ENCODE measurements at places on chromosomes 16 and 17. TPM values are rescaled to one million over a fixed set of nuclear protein-coding genes. Genes with fewer than 3 reads are reported as not detected.

GRCh38 chr16:49352892-49353291 is 20.7 kb upstream of the C16orf78 start:
- H3K4me1 ChIP-seq: peaks cover 3% of the 10 kb centered on the region
- no peak overlapping the region for H3K27ac ChIP-seq
- H3K4me3 ChIP-seq: no peak overlapping the region
- no peak for DNase-seq

GRCh38 chr17:48878920-48879898 is 13.4 kb upstream of the ATP5MC1 start:
- peak; percentile 55 for DNase-seq
- H3K4me1 ChIP-seq: no peaks in the 10 kb centered on the region
- no peaks in the 10 kb centered on the region for H3K36me3 ChIP-seq
- H3K4me3 ChIP-seq: no peak overlapping the region
- H3K27me3 ChIP-seq: no peaks in the 10 kb centered on the region

DNA sequence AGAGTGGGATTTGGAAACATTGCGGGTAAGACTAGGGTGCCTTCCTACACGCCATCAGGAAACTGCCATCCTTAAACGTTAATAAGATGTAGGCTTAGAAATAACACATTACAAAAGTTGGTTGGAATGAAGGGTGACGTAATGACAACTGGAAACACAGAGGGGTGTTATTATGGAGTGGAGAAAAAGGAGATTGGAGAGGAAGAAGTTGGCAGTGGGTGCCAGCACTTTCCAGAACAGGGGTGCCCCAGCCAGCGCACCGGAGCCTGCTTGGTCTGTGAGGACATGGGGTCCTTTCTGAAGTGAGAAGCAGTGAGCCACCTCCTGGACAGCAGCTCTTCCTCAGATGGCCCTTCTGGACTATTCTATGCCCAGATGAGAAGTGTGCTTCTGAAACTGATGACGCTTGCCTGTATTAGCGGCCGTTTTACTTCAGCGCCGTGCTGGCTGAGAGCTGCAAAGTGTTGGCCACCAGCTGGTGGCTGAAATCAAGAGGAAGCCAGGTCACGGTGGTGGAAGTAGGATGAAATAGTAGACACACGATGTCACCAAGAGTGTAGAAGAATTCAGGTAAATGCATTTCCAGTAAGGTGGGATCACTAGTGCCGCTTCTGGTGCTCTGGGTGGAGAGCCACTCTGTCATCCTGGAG is 244.8 kb downstream of the NTN1 start:
- no peak for DNase-seq
- peaks cover 11% of the 10 kb centered on the region for H3K4me1 ChIP-seq
- H3K36me3 ChIP-seq: peaks cover 5% of the 10 kb centered on the region
- H3K27ac ChIP-seq: no peak overlapping the region
- H3K27me3 ChIP-seq: no peaks in the 10 kb centered on the region

GRCh38 chr17:72063262-72063661 is 57.6 kb upstream of the SOX9 start:
- no peak for DNase-seq
- H3K27me3 ChIP-seq: no peaks in the 10 kb centered on the region
- no peak overlapping the region for H3K27ac ChIP-seq
- no peaks in the 10 kb centered on the region for H3K4me1 ChIP-seq
- no peaks in the 10 kb centered on the region for H3K36me3 ChIP-seq

GRCh38 chr17:59038734-59039133 is 67.9 kb downstream of the TRIM37 start:
- no peak for DNase-seq
- no peak overlapping the region for H3K4me3 ChIP-seq
- no peaks in the 10 kb centered on the region for H3K27me3 ChIP-seq
- peaks cover 16% of the 10 kb centered on the region for H3K36me3 ChIP-seq
- H3K4me1 ChIP-seq: no peaks in the 10 kb centered on the region

DNA sequence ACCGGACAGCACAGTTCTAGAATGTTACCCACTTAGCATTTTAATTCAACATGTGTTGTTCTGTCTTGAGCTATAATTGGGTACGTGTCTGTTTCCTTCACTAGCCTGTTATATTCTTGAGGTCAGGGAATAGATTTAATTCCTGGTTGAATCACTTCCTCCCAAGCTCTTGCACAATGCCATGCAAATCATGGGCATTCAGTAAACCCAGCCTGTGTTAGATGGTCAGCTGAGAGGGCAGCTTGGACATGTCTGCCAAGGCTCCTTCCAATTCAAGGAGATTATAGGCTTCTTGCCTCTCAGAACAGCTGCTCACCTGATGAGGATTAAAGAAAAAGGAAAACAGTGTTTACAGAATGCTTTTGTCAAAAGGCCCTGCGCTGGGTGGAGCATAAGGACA is 12.6 kb downstream of the C1QTNF1 start:
- no peaks in the 10 kb centered on the region for H3K4me1 ChIP-seq
- H3K27ac ChIP-seq: no peak overlapping the region
- H3K4me3 ChIP-seq: no peak overlapping the region

DNA sequence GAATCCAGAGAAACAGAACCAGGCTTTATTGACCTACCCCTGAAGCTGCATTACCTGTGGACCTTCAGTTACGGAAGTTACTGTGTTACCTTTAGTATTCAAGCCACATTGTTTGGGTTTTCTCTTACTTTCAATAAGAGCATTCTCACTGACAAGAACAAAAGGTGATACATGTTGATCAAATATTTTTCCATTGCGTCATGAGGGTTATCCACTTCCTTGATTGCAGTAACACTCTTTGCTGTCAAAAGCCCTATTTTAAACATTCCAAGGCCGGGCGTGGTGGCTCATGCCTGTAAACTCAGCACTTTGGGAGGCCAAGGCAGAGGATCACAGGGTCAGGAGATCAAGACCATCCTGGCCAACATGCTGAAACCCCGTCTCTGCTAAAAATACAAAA is 28.6 kb upstream of the PAFAH1B1 start:
- peak; percentile 23 for DNase-seq
- no peaks in the 10 kb centered on the region for H3K27me3 ChIP-seq
- no peak overlapping the region for H3K4me3 ChIP-seq
- H3K27ac ChIP-seq: no peak overlapping the region

DNA sequence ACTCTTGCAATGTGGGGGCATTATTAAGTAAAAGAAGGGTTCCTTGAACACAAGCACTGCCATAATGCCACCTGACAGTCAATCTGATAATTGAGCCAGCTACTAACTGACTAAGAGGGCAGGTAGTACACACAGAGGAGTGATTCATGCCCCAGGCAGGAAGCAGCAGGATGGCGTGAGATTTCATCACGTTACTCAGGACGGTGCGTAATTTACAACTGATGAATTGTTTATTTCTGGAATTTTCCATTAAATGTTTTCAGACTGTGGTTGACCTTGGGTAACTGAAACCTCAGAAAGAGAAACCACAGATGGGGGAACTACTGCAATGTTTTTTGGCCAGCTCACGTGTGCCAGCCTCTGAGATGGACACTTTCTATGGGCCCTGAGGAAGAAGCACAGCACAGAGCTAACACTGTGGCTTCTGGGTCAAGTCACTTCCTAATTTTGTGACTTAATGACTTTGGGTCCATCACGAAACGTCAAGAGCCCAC is 46.7 kb downstream of the C17orf67 start:
- no peak overlapping the region for H3K4me3 ChIP-seq
- H3K36me3 ChIP-seq: no peaks in the 10 kb centered on the region
- no peaks in the 10 kb centered on the region for H3K4me1 ChIP-seq
- DNase-seq: peak; percentile 21
- H3K27me3 ChIP-seq: peaks cover 6% of the 10 kb centered on the region
- H3K27ac ChIP-seq: no peak overlapping the region

GRCh38 chr16:69707920-69708683 is 18.3 kb downstream of the NQO1 start:
- H3K36me3 ChIP-seq: peaks cover 13% of the 10 kb centered on the region
- H3K4me3 ChIP-seq: no peak overlapping the region
- DNase-seq: no peak
- no peaks in the 10 kb centered on the region for H3K27me3 ChIP-seq
- H3K4me1 ChIP-seq: no peaks in the 10 kb centered on the region

DNA sequence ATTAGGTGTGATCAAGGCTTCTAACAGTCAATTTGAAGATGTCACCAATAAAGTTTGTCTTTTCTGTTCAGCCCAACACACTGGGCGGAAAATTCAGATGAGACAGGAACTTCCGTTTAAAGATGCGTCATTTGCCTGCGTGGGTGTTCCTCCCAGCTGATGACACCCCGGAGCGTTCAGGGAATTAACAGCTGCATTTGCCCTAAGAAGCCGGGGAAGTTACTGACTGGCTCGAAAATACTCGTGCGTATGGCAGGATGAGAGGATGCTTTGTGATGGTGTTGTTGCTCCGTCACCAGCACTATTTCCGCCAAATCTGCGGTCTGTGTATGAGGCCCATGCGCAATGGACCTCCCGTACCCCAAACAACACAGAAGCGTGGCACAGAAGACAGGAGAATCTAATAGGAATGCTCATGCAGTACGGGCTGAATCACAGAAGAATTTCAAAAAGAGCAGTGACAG is 11.9 kb upstream of the PVALEF start:
- H3K4me3 ChIP-seq: no peak overlapping the region
- DNase-seq: no peak
- no peaks in the 10 kb centered on the region for H3K27me3 ChIP-seq
- no peaks in the 10 kb centered on the region for H3K4me1 ChIP-seq
- no peak overlapping the region for H3K27ac ChIP-seq

DNA sequence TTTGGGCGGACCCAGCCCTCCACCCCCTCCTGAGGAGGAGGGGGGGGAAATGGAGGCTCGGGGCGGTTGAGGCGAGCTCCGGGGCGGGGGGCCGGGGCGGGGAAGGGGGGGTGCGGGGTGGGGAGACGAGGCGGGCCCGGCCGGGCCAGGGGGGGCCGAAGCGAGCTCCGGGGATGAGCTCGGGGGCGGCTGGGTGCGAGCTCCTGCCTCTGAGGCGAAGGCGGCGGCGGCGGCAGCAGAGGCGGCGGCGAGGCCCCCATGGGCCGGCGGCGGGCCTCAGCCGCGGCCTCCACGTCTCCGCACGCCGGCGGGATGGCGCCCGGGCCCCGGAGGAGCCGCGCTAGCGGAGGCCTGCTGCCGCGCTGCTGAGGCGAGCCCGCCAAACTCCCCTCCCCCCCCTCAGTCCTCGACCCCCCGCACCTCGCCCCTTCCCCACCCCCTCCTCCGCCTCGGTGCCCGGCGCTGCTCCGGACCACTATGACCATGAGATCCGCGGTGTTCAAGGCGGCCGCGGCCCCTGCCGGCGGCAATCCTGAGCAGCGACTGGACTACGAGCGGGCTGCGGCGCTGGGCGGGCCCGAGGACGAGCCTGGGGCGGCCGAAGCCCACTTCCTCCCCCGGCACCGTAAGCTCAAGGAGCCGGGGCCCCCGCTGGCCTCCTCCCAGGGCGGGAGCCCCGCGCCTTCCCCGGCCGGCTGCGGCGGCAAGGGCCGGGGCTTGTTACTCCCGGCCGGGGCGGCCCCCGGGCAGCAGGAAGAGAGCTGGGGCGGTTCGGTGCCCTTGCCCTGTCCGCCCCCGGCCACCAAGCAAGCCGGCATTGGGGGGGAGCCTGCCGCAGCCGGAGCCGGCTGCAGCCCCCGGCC is 596 bp downstream of the MSL1 start:
- DNase-seq: peak; percentile 52
- H3K4me1 ChIP-seq: peaks cover 27% of the 10 kb centered on the region
- H3K27me3 ChIP-seq: no peaks in the 10 kb centered on the region
- H3K36me3 ChIP-seq: peaks cover 16% of the 10 kb centered on the region

DNA sequence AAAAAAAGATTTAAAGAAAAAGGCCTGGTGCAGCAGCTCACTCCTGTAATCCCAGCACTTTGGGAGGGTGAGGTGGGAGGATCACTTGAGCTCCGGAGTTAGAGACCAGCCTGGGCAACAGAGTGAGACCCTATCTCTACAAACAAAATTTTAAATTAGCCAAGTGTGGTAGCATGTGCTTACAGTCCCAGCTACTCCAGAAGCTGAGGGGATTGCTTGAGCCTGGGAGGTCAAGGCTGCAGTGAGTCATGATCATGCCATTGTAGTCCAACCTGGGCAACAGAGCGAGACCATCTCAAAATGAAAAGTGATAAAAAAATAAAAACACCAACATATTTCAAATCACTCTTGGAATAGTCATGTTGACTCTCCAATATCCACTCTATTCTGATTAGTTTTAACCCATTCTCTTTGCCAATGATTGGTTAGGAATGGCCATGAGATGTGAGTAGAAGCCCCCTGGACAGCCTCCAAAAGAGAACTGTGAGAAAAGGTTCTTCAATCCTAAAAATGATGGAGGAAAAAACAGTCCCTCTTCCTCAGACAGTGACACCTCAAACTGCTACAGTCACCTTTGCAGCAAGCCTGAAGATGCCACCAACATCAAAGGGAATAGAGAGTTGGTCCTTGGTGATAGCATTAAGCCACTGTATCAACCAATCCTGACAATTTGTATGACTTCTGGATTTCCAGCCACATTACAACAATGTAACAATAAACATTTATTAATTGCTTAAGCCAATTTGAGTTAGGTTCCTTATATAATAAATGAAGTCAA is 2.9 kb upstream of the KANSL1 start:
- no peak overlapping the region for H3K27ac ChIP-seq
- peaks cover 13% of the 10 kb centered on the region for H3K4me1 ChIP-seq
- H3K4me3 ChIP-seq: no peak overlapping the region
- H3K36me3 ChIP-seq: no peaks in the 10 kb centered on the region

GRCh38 chr16:27318392-27319256 is 4.8 kb downstream of the IL4R start:
- H3K4me3 ChIP-seq: no peak overlapping the region
- DNase-seq: no peak
- peak overlapping the region; percentile 18 for H3K27ac ChIP-seq
- peaks cover 3% of the 10 kb centered on the region for H3K36me3 ChIP-seq

DNA sequence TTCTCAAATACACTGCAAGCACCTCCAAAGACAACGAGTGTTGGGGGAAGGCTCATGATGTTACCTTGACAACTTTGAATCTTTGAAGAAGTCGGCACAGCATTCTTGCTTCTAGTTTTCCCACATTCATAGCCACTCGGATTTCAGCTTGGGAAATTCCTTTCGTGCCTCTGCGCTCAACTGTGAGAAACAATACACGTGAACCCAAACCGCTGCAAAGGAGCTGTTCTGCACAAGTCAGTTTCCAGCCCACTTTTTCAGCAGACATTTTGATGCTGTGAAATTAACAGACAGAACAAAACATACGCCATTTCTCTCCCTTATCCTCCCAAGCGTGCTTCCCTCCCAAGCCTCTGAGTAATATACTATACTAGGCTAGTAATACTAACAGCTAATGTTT is 41.2 kb downstream of the GTF3C1 start:
- H3K27me3 ChIP-seq: no peaks in the 10 kb centered on the region
- H3K36me3 ChIP-seq: peaks cover 88% of the 10 kb centered on the region

DNA sequence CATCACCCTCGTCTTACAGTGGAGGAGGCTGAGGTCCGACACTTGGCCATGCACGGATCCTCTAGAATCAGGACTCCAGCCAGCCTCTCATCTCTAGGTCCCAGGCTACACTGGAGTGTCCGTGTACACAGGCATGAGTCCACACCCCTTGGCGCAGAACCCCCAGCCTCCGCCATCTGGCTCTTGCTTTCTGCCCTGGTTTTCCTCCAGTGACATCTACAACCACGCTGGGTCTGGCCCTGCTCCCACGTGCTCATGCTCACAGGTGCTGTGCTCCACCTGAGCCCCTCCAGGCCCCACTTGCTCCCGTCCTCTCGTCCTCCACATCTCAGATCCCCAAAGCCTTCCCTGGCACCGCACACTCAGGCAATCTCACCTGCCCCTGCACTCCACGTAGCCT is 260.8 kb downstream of the ENGASE start:
- no peak overlapping the region for H3K27ac ChIP-seq
- no peaks in the 10 kb centered on the region for H3K36me3 ChIP-seq
- peaks cover 3% of the 10 kb centered on the region for H3K27me3 ChIP-seq
- H3K4me1 ChIP-seq: no peaks in the 10 kb centered on the region
- H3K4me3 ChIP-seq: no peak overlapping the region

GRCh38 chr16:89292443-89293078 is 75.1 kb downstream of the ZNF778 start:
- peaks cover 36% of the 10 kb centered on the region for H3K36me3 ChIP-seq
- H3K4me1 ChIP-seq: peaks cover under 1% of the 10 kb centered on the region
- no peak overlapping the region for H3K27ac ChIP-seq
- DNase-seq: no peak
- H3K27me3 ChIP-seq: no peaks in the 10 kb centered on the region
- H3K4me3 ChIP-seq: no peak overlapping the region

The HEATR9 gene
- 0.03 TPM for polyA plus RNA-seq

Measured in large intestine (tissue), 12 donors.